ENCODE measurements at places on chromosomes 7 and 10.

DNA sequence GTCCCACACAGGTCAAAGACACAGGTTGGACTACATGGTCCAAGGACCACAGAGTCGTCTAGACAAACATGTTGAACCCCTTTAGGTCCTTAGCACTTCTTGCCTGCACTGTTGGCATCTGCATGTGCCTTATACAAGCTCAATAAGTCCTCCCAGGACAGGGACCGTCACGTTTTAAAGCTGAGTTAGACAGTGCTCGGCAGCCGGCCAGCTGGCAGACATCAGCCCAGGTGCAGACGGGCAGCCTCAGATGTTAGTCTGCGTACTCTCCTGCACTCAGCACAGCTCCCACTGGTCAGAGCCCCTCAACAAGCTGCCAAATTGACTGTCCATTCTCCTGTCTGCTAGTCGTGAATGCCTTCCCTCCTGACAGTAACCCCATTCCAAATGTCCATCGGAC lies 34.9 kb downstream of the PARP12 start:
- DNase-seq = no peak

DNA sequence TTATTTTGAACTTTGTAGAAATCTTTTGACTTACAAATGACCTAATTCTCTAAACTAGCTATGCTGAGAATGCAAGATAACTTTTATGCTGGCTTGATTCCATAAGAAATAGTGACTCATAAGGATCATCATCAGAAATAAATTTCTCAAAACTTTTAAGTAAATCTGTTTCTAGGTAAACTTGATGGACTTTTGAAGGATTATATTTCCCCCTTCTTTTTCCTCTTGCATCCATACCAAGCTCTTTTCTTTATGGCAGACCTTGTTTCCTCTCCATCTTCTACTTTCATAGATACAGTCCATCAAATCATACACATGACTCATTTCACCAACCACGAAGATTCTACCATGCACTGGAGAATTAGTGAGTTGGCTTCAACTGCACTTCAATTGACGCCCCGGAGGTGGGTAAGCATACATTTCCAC lies 336.3 kb downstream of the KCNMA1 start:
- DNase-seq = no peak

GRCh38 chr7:124387056-124387455 lies 354.2 kb upstream of the TMEM229A start:
- DNase-seq = no peak

DNA sequence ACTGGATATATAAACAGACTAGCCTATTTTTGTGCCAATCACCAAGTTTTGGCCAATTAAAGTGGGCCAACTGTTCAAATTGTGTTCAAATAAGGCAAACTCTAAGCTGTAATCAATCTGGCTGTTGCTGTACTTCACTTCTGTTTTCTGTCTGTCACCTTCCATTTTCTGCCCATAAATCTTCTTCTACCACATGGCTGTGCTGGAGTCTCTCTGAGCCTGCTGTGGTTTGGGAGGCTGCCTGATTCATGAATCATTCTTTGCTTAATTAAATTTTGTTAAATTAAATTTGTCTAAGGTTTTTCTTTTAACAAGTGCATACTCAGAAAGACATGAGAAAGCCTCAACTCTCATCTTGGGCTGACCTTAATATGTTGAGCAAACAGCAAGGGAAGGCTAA lies 172.6 kb upstream of the VIPR2 start:
- DNase-seq = no peak

GRCh38 chr10:124522131-124522932 lies 60.7 kb downstream of the LHPP start:
- no peak for DNase-seq

DNA sequence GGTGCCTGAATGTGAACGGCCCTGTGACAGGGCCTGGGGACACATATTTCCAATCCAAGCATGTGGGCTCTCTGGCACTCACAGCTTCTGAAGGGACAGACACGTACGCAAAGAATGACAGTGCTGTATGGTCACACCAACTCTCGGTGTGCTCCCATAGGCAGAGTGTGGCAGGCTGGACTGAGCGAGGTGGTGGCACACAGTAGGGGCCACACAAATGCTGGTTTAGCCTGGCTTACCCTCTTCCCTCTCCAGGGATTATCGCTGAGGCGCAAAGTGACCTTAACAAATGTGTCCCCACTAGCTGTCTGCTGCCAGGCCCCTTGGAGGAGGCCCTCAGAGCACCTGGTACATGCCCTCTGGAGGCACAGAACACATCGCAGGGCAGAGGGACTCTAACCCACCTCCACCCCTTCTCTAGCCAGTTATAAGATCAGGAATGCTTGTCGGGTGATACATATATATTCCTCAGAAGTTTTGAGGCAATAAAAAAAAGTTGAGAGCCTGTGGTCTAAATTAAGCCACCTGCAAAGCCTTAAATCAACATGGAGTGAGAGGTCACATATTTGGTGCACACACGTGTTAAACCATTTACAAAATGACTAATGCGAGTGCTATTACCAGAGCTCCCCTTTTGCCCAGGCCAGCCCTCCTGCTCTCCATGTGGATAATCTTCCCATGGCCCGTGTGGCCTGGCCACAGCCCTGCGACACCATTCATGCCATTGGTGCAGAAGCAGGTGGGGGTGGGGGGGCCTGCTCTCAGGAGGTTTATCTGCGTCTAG lies 262.8 kb upstream of the GRB10 start:
- DNase-seq = no peak

GRCh38 chr7:136925556-136925955 lies 57.1 kb downstream of the CHRM2 start:
- DNase-seq = no peak

DNA sequence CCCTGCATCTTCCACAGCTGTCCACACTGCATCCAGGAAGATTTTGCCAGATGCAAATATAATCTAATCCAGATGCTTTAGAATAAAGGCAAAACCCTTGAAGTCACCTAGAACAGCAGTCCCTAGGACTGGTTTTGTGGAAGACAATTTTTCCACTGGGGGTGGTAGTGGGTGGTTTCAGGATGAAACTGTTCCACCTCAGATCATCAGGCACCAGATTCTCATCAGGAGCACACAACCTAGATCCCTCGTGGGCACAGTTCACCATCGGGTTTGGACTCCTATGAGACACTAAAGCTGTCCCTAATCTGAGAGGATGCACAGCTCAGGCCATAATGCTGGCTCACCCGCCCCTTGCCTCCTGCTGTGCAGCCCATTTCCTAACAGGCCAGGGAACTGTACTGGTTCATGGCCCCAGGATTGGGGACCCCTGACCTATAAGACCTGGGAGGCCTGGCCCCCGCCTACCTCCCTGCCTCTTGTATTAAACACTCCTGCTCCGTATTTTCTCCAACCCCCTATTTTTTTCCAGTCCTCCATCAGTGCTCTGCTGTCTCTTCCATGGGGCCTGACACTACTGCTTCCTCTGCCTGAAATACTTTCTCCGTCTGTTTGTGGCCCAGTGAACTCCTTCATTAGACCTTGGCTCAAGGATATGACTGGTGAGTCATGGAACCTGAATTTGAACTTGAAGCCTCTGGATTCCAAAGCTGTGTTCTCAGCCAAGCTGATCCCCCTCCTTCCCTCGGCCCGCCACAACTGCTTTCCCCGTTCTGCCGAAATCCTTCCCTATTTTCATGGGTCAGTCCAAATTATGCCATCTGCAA lies 79.9 kb upstream of the RHEB start:
- DNase-seq = no peak

DNA sequence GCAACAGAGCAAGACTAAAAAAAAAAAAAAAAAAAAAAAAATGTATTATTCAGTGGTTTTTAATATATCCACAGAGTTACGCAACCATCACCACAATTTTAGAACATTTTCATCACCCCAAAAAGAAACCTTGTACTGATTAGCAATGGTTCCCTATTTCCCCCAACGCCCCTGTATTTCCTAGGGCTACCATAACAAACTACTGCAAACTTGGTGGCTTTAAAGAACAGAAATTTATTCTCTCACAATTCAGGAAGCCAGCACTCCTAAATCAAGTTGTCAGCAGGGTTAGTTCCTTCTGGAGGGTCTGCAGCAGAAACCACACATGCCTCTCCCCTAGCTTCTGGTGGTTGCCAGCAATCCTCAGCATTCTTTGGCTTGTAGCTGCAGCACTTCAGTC lies 5.9 kb upstream of the NUP42 start:
- no peak for DNase-seq

DNA sequence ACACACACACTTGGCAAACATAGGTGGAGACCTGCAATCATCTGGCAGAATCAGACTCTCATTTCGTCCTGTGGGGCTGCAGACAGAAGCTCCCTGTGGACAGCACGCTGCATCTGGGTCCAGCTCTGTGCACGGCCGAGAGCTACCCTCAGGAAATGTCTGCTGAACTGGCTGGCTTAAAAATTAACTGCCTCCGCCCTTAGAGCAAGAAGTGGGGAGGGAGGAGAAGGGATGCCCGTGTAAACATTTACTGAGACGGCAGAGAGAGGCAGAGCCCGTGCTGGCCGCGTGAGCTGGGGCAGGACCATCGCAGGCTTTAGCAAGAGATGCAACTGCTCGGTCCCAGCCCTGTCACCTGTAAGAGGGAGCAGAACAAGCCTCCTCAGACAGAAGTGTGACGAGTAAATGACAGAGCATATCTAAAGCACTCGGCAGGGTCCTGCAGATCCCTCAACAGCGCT lies 81.8 kb downstream of the TNS3 start:
- no peak for DNase-seq

GRCh38 chr10:13944823-13945222 lies 358.1 kb downstream of the PRPF18 start:
- no peak for DNase-seq

DNA sequence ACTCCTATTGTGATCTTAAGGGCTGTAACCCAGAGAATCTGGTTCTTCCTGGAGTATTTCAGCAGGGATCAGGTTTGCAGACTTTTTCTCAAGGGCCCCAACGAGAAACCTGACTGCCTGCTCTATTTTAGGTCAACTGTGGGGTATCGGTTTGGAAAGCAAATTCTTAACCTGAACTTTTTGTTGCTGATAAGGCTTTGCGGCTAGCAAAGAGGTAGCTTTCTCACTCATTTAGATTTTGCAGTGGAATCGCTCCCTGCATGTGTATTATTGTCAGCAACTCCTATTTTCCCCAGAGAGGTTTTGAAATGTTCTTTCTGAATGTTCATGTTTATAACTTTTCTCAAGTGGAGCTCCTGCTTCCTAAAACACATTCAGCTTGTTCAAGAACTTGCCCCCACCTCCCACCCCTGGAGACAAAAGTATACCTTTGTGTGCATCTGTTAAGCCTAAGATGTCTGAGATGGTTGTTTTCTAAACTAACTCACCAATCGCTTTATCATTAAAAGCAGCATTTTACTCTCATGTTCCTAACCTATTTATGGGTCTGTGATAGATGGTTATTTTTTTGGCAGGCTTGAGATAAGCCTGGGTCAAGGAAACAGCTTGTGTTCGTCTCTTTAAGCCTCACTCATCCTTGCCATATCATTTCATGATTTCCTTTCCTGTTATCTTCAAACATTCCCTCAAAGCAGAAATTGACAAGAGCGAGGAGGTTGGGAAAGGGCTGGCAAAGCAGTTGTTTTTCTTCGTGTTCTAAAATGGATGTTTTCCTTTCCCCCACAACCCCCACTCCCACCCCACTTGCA lies 129.8 kb downstream of the BAMBI start:
- no peak for DNase-seq

GRCh38 chr10:97169063-97169462 lies 16.7 kb downstream of the SLIT1 start:
- no peak for DNase-seq

- no peak for DNase-seq
Measured at GRCh38 chr10:68105820-68106219, 3.5 kb upstream of the MYPN start.

GRCh38 chr10:581776-582330 lies 107.6 kb downstream of the DIP2C start:
- DNase-seq = no peak

DNA sequence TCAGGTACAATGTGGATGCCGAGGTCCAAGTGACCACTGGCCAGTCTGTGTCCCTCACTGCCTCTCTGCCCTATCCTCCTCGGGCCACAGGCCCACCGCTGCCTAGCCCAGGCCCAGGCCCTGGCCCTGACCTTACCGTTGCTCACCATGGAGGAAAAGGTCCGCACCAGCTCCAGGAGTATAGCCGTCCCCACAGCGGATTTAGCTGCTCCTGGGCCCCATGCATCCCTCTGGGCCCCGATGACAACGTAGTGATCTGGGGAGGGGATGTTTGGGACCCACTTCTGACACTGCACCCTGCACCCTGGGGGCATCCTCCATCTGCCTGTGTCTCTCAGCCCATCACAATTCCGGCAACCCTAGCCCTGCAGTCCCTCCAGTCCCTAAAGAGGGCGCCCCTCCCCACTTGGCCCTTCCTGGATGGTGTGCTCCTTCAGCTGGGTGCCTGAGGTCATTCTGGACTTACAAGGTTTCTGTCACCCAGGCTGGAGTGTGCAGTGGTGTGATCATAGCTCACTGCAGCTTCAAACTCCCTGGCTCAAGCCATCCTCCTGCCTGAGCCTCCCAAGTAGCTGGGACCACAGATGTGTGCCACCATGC lies 12.1 kb downstream of the TFR2 start:
- DNase-seq = no peak

DNA sequence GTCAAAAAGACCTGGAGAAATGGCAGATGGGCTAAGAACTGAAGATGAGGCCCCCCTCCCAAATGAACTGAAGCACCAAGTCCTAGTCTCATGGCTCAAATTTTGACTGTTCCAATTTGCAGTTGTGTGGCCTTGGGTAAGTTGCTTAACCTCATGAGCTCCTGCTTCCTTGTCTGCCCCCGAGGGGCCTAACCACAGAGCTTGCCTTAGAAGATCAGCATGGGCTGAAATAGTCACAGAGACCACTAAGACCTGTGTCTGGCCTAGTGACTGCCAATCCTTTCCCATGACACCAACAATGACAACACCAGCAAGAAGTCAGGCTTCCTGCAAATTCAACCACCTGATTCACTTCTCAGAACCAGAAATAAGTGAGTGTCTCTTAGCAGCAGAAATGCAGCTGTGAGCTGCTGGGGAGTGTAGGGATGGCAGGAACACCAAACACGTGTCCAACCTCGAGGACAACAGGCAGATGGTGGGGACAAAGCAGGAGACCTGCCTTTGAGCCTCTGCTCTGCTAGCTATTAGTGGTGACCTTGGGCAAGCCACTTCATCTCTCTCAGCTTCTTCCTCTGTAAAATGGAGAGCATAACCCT lies 23.7 kb downstream of the CRHR2 start:
- DNase-seq = no peak

GRCh38 chr7:73978661-73979563 lies 49.1 kb upstream of the ELN start:
- DNase-seq = no peak

- no peak for DNase-seq
Measured at GRCh38 chr7:112946350-112946749, 140.3 kb downstream of the GPR85 start.
